ENCODE measurements at places on chromosomes 7 and 10.

DNA sequence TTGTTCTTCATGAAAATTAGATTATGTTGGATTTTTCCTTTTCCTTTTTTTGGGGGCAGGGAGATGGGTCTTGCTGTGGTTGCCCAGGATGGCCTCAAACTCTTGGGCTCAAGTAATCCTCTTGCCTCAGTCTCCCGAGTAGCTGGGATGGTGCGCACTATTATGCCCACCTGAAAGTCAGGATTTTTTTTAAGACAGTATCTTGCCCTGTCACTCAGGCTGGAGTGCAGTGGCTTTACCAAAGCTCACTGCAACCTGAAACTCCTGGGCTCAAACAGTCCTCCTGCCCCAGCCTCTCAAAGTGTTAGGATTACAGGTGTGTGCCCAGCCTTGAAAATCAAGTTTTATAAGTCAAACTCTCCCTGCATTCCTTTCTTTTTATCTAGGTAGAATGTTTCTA, 1.7 kb upstream of the TET1 start:
- no peak for DNase-seq

GRCh38 chr10:120684226-120684625, 166.9 kb upstream of the WDR11 start:
- no peak for DNase-seq

DNA sequence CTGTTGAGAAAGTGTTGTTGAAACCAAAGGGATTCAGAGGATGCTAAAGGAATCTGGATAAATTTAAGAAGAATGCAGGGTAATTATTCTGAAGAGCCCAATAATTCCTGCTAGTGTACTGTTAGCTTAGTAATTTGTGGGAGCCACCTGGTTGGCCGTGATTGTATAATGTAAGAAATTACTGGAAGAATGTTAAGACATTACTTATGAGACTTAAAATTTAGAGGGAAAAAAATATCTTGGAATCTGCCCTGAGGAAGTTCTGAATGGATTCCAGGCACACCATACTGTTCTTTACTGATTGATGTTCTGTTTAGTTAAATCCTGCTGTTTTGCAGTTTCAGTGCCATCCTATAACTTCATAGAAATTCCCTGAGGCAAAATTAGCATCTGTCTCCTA, 155.0 kb upstream of the RHOBTB1 start:
- no peak for DNase-seq

- no peak for DNase-seq
Observed at GRCh38 chr7:30238721-30239441, 45.5 kb upstream of the ZNRF2 start.

- DNase-seq, result no peak
Observed at GRCh38 chr10:93784059-93784458, 26.3 kb downstream of the LGI1 start.

- no peak for DNase-seq
Observed at GRCh38 chr10:131758939-131759301, 141.9 kb upstream of the PPP2R2D start.

DNA sequence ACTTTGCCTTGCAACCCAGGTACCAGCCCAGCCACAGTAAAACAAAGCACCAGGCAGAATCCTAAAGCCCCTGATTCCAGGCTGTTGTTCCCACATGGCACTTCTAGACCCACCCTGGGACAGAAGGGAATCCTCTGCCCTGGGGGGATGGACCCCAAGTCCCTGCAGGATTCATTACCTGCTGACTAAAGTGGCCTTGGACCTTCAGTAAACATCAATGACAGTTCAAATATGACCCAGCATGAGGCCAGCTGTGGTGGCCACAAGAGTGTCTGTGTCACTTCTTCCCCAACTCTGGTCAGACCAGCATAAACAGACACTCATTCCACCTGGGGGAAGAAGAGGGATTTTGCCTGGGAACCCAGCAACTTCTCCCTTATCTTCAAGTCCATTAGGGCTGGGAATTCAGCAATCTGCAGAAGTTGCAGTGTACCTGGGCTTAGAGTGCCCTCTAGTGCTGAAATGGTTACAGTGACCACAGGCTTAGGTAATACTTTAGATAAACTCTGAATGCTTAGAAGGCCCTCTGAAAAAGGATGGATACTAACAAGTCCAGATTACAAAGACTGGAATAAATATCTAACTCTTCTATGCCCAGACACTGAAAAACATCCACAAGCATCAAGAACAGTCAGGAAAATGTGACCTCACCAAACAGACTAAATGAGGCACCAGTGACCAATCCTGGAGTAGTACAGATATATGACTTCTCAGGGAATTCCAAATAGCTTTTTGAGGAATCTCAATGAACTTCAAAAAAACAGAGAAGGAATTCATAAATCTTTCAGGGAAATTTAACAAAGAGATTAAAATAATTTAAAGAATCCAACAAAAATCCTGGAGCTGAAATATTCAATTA, 108.5 kb upstream of the TMEM168 start:
- DNase-seq, result no peak

- DNase-seq, result no peak
Observed at GRCh38 chr7:102455596-102455995, 9.1 kb downstream of the ALKBH4 start.

- no peak for DNase-seq
Observed at GRCh38 chr7:88758381-88759229, 895 bp upstream of the ZNF804B start.

GRCh38 chr10:61023053-61023452, 79.1 kb upstream of the RHOBTB1 start:
- DNase-seq, result no peak

All from stimulated activated CD8-positive, alpha-beta memory T cell treated with anti-CD3 and anti-CD28 coated beads, Interleukin-15, amount 100 ng/mL, for 24 hours (primary cell).